ENCODE measurements at places on chromosomes 16 and 17.

DNA sequence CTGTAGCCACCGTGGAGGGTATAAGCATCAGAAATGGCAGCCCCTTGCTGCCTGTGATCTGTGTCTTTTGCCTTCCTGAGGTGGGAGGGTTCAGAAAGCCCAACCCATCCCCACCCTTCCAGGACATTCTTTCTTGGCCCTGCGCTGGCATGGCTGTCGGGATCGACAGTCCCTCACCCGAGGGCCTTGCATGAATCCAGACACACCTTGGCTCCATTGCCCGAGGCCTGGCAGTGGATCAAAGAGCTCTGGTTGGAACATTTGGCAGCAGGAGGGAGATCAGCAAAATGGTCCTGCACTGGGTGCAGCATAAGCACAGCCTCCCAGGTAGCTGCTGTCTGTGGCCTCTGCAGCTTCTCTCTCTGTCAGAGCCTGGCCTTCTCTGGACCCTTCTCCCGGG is 246.6 kb upstream of the MAF start:
- DNase-seq: no peak

DNA sequence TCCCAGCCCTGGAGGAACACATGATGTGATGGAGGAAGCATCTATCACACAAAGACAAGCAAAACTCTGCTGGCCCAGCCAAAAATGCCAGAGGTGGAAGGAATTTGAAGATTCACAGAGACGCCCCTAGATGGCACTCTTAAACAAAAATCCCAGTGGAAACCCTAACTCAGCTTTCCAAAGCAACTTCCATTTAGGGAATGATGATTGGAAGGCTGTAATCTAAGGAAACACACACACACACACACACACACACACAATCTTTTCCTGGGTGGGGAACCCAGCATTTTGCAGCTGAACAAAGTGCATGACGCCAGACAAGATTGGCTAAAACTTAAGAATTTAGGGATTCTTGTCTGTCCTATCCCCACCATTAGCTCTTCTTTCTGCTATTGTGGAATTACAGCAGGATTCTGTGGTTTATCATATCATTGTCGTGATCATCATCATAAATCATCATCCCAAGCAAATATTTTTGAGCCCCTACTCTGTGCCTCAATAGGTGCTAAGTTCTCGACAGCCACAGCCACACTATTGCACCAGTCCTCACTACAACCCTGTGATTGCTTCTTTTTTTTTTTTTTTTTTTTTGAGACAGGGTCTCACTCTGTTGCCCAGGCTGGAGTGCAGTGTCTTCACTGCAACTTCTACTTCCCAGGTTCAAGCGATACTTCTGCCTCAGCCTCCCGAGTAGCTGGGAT is 1.6 kb upstream of the LDAF1 start:
- DNase-seq: peak; percentile 51

DNA sequence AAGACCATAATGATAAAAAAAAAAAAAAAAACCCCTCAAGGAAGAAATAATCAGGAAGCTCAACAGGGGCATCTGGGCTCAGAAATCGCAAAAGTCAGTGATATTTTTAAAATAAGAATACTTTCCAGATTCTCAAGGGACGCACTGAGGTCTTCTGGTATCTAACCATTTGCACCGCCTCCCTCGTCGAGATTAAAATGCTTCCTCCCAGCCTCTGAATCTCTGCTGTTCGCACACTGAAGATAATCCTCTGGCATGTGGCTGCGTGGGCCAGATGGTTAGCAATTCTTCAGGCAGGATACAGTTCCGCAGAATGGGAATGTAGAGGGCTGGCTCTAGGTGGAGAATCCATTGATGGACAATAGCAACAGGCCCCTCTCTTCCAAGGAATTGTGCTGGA is 211.7 kb upstream of the CDH5 start:
- DNase-seq: no peak

- DNase-seq: no peak
Observed at GRCh38 chr17:80133626-80133970, 13.3 kb downstream of the EIF4A3 start.

DNA sequence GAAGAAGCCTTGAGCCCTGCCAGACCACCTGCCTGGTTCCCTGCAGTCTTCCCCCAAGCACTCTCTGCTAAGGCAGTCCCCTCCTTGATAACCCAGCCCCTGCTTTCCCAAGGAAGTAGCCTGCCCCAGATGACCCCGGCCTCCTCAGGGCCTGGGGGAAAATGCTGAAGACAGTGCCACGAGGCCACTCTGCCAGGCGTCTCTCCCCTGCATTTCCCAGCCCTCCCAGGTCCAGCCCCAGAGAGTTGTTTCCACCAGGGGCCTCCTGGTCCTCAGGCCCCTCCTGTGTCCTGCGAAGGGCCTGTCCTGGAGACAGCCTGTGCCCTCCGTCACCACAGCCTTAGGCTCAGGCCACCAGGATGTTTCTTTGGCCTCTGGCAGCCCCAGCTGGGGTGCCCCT is 96.4 kb downstream of the CCDC182 start:
- DNase-seq: no peak

GRCh38 chr17:45241328-45242028 is 19.8 kb downstream of the FMNL1 start:
- DNase-seq: no peak

- no peak for DNase-seq
Observed at GRCh38 chr17:37079735-37080134, 131.0 kb downstream of the AATF start.

- DNase-seq: peak; percentile 62
Observed at GRCh38 chr17:44979426-44979995, 11.4 kb upstream of the C1QL1 start.

GRCh38 chr16:64311241-64311640 is 810.6 kb downstream of the CDH11 start:
- no peak for DNase-seq

DNA sequence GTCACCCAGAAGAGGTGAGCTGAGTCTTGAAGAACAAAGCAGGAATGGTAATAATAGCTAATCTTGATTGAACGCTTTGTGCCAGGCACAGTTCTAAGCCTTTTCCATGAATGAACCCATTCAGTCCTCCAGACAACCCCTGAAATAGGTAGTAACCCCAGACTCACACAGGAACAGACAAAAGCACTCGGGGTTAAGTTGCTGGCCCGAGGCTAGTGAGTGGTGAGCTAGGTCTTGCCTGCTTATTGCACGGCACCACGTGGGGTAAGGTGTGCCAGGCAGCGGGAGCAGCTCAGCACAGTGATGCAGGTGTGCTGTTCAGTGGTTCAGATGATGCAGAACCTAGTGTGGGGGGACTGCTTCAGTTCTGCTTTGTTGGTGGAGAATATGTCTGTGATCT is 181.6 kb downstream of the RAB11FIP4 start:
- DNase-seq: no peak

GRCh38 chr16:54808890-54809289 is 121.8 kb upstream of the IRX5 start:
- no peak for DNase-seq

- DNase-seq: no peak
Observed at GRCh38 chr16:48535369-48535787, 74.6 kb downstream of the N4BP1 start.

DNA sequence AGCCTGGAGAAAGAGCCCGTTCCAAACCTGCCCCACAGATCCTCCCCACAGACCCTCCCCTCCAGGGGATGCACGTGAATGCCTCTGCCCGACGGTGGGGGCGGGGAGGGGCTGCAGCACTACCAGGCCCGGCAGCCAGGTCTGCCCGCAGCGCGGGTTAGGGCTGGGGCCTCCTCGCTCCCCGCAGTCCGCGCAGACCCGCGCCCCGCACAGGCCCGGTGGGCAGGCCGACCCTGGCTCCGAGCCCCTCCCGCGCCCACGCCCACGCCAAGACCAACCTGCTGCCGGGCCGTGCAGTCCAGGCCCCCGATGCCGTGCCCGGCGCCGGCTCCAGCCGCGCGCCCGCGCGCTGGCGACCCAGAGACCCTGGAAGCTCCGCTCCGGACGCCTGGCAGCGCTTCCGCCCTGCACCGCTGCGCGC is at the start of gene RPUSD1:
TSS of gene RPUSD1 (minus strand) at position 404 of the 421 bp plus-strand sequence. CDS start 644 bp downstream, outside the sequence.
- no peak for DNase-seq

GRCh38 chr16:61590577-61590976 is 445.7 kb downstream of the CDH8 start:
- DNase-seq: no peak

DNA sequence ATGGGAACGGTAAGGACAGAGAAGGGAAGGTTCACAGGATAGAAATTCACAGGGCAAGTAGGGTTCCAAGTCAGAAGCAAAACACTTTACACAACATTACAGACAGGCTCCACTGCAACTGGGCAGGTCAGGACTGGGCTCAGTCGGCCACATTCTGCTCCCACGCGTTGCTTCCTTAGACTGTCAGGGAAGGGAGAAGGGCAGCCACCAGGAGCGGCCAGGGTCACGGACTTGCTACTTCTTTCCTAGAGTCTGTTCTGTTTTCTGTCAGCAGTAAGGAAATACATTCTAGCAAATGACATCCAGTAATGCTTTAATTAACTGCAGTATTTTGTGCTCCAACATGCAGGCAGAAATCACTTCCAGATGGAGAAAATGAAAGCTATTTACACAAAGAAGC is 160.3 kb upstream of the RPH3AL start:
- DNase-seq: no peak

DNA sequence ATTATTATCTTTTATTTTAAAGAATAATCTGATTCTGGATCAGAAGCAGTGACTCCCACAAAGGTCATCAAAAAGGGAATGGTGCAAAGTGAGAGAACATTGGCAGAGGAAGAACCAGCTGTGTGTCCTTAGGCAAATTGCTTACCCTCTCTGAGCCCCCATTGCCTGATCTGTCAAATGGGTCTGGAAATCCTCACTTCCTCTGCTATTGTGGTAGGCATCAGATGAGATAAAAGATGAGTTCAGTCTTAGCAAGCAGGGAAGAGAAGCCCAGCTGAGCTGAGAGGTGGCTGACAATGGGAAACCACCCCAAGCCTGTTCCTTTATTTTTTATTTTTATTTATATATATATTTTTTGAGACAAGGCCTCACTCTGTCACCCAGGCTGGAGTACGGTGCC is 24.2 kb upstream of the PLCG2 start:
- DNase-seq: no peak

GRCh38 chr16:66428682-66429251 is 1.7 kb downstream of the BEAN1 start:
- no peak for DNase-seq

- DNase-seq: no peak
Observed at GRCh38 chr16:8901320-8901861, 19.2 kb downstream of the LITAFD start.

GRCh38 chr16:80208743-80209142 is 332.1 kb upstream of the DYNLRB2 start:
- DNase-seq: no peak

- peak; percentile 66 for DNase-seq
Observed at GRCh38 chr17:77210331-77210730, 69.6 kb downstream of the SEC14L1 start.

DNA sequence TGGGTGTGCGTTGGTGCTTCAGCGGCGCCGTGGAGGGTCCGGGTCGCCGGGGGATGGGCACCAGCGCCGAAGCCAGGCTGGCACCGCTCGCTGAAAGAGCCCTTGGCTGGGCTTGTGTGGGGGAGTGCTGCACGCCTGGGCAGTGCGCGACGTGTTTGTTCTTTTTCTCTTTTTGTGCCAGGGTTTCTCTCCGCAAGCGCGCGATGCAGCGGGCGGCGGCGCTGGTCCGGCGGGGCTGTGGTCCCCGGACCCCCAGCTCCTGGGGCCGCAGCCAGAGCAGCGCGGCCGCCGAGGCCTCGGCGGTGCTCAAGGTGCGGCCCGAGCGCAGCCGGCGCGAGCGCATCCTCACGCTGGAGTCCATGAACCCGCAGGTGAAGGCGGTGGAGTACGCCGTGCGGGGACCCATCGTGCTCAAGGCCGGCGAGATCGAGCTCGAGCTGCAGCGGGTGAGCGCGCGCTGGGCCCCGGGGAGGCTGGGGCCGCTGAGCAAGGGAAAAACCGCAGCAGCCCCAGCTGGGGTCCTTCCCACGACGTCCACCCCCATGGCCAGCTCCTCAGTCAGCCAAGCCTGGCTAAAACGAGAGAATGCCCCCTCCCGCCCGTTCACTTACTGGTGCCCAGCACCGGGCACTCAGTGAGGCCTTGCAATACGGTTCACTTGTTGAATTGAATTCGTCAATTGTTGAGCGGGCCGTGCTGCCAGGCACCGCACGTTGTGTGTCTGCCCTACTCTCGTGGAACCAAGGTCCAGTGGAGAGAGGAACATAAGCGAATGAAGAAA is 541 bp downstream of the GPT2 start:
- no peak for DNase-seq

DNA sequence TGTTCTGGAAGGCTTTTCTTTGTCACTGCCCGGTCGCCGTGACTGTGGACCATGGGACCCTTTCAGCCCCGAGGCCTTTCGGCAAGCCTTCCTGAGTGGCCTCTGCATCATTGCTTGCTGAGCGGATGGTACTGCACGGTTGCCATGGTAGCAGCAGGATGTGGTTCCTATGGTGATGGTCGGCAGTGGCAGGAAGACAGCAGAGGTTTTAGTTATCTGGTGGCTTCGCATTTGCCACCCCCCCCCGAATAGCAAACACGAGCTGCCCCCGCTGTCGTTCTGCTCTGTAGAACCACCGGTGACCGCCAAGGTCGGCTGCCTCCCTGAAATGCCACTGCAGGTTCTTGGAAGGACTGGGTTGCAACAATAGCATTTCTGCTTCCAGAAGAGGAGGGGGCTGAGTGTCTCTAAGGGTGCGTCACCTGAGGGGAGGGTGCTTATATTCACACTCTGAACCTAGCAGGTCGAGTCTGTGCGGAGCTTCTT is 76.6 kb downstream of the CMIP start:
- DNase-seq: no peak

- no peak for DNase-seq
Observed at GRCh38 chr16:30951750-30952149, 2.9 kb downstream of the ORAI3 start.

DNA sequence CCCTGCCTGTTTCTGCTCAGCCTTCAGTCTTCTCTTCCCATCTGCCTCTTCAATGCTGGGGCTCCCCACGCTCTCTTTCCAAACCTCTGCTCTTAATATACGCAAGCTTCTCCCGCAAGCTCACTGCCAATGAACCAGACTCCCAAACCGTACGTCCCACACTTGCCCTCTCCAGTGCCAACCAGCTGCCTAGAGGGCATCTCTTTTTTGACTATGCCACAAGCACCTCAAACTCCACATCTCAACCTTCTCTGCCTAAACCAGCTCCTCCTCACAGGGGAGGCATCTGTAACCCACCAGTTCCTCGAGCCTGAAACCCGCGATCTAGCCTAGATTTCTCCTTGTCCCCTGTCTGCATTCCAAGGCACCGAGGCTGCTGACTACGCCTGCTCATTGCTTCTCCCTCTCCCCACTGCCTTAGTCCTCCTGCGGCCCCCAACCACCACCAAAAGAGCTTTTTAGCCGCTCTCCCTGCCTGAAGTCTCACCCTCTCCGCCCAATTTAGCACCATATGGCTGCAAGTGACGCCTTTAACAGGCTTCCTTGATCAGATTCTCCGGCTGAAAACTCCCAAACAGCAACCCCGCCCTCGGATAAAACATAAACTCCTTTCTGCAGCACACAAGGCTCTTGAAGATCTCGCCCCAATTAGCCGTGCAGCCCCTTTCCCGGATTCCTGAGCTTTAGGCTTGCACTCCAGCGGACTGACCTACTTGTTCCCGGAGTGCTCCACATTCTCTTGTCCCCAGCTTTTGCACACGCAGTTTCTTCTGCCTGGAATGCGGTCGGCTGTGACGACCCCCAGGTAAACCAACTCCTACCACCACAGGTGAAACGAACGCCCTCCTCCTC is 1.5 kb downstream of the GGA2 start:
- DNase-seq: no peak
